ENCODE measurements at places on chromosomes 6 and 20.

DNA sequence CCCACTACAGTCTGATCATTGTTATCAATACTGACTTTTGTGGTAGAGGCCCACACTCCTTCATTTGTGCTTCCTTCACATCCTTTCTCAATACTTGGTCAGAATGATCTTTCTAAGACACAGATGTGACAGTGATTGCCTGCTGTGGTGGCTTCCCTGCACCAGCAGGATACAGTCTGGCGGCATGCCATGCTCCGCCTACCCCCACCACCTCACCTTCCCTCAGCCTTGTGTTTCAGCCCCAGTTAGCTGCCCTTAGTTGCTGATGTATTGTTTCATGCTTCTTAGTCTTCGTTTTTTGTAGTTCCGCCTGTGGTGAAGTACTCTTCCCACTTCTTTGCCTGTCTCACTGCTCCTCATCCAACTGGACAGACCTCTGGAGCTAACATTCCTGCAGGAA, 10.9 kb downstream of the LRRC1 start:
- DNase-seq, result no peak

- DNase-seq, result no peak
Measured at GRCh38 chr6:53756396-53756795, 38.4 kb upstream of the LRRC1 start.

GRCh38 chr6:16097382-16098171, 31.3 kb upstream of the MYLIP start:
- no peak for DNase-seq

DNA sequence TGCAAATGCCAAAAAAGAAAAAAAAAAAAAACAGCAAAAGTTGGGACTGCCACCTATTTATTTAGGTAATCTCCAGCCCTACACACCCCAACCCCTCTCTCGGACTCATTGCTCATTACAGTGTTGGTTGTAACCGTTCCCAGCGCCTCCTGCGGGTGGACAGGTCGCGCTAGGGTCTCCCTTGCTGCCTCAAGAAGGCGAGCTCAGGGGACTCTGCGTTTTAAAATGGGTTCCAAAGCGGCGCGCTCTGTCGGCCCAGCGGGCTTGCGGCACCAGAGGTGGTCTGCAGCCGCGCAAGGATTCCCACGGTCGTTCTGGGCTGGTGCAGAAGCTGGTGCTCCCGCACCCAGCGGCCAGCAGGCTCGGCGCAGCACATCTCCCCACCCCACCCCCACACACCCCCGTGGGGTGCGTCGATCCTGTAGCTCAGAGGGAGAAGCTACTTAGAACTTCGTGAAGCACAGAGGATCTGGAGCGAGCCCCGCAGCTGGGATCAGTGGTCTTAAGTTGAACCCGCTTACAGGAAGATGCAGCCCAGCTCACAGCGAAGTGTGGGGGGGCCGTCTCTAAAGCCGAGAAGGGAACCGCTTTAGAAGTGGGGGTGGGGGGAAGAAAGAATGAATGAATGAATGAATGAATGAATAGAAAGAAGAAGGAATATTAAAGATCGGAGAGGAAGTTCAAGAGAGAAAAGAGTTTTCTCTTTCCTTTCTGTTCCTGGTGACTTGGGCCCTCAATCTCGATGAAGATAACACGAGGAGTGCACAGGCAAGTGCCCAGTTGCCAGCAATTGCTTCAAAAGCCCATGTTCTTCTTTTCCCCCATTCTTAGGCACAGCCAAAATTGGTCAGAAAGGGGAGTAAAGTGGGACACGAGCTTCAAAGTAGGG, 780 bp downstream of the TFAP2A start:
- no peak for DNase-seq

DNA sequence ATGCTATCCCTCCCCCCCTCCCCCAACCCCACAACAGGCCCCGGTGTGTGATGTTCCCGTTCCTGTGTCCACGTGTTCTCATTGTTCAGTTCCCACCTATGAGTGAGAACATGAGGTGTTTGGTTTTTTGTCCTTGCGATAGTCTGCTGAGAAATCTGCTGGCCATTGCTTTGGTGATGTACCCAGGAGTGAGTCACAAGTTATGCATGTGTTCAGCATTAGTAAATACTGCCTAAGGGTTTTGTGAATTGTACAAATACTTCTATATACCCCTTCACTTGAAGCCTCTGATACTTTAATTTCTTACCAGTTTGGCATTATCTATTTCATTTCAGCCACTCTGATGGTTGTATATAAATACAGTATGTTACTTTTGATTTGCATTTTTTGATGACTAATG, 711.3 kb upstream of the GJE1 start:
- no peak for DNase-seq

- DNase-seq, result no peak
Measured at GRCh38 chr6:89021629-89022028, 58.2 kb upstream of the RNGTT start.

DNA sequence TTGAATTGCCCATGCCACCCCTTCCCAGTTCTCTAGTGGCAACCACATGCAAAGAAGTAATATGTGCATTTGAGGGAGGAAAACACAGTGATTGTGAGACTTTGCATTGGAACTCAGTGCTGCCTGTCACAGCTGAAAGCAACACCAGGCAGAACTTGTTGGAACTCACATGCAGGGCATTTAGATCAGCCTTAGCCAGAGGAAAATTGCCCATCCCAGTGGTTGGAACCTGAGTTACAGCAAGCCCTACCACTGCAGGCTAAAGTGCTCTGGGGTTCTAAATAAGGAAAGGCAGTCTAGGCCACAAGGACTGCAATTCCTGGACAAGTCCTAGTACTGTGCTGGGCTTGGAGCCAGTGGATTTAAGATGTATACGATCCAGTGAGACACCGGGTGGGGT, 245.3 kb upstream of the UFL1 start:
- no peak for DNase-seq

- no peak for DNase-seq
Measured at GRCh38 chr6:30097902-30098768, 14.8 kb downstream of the TRIM31 start.

DNA sequence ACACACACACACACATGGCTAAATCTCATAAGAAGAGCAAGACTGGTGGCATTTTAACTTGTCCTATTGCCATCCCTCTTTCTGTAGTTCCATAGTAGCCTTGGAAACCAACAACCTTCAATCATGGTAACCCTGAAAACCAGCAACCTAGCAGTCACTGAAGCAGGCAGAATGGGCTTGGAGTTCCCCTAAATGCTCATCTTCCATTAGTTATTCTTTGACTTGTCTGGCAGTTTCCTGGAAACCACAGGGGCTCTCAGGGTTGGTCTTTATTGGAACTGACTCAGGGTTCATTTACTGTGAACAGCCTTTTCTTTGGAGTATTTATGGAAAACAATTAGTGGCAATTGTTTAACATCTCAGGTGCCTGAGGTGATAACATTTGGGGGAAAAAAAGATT, 19.4 kb upstream of the BRPF3 start:
- DNase-seq, result no peak

- DNase-seq, result no peak
Measured at GRCh38 chr6:142721215-142721920, 223.6 kb downstream of the HIVEP2 start.

DNA sequence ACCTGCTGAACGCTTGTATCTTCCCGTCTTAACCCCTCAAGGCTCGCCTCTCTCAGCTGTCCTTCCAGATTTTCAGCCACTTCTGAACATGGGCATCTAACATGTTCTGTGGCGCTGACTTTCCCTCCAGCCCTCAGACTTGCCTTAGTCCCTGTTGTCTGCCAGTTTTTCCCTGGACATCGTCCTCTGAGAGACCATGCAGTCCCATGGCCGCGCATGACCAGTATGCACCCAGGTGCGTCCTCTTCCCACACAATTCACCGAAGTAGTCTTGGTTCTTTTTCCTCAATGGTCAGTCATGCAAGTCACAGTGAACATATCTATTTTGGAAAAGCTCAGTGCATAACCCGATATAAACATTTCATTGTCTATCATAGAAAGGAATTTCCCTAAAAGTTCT, 9.2 kb downstream of the TUBB2B start:
- DNase-seq, result no peak

- no peak for DNase-seq
Measured at GRCh38 chr6:129684903-129685661, 24.9 kb downstream of the ARHGAP18 start.

- no peak for DNase-seq
Measured at GRCh38 chr20:53328961-53329360, 264.7 kb downstream of the ZNF217 start.
